Stimulated activated CD4-positive, alpha-beta T cell treated with anti-CD3 and anti-CD28 coated beads, Interleukin-2, amount 100 ng/mL, for 24 hours (primary cell): ENCODE measurements at places on chromosomes 7 and 10.

GRCh38 chr7:40371806-40372440 lies 237.1 kb downstream of the SUGCT start:
- no peak for DNase-seq

- DNase-seq = no peak
Measured at GRCh38 chr10:31926765-31927564, 1.7 kb downstream of the ARHGAP12 start.

DNA sequence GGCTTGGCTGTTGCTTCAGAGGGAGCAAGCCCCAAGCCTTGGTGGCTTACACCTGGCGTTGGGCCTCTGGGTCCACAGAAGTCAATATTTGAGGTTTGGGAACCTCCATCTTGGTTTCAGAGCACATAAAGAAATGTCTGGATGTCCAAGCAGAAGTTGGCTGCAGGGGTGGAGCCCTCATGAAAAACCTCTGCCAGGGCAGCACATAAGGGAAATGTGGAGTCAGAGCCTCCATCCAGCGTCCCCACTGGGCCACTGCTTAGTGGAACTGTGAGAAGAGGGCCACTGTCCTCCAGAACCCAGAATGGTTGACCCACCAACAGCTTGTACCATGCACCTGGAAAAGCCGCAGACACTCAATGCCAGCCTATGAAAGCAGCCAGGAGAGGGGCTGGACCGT lies 573.5 kb upstream of the ZWINT start:
- DNase-seq = no peak

DNA sequence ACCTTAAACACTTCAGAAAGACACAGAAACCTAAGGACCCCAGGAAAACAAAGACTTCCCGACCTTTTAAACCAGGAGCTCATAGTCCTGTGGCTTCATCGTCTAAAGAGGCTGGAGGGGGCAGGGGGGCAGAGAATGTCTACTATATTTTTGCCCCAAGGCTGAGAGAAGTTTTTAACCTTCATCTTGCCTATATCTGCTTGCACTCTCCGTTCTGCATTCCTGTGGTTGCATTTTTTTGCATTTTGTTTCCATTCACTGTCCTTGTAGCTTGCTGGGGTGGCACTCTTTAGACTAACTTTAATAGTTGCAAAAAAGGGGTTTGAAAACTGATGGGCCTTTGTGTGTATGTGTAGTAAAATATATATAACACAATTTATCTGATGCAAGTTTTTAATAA lies 23.7 kb downstream of the PRKAR2B start:
- no peak for DNase-seq

GRCh38 chr7:132148876-132149275 lies 427.4 kb downstream of the PLXNA4 start:
- no peak for DNase-seq
